ENCODE measurements at places on chromosomes 1 and 21.

- no peak for DNase-seq
Observed at GRCh38 chr1:207605444-207606361, 39.2 kb upstream of the CR1L start.

GRCh38 chr1:110872366-110872744 is 593 bp upstream of the CD53 start:
- DNase-seq, result no peak

GRCh38 chr1:219492717-219493116 is 120.2 kb downstream of the ZC3H11B start:
- no peak for DNase-seq

DNA sequence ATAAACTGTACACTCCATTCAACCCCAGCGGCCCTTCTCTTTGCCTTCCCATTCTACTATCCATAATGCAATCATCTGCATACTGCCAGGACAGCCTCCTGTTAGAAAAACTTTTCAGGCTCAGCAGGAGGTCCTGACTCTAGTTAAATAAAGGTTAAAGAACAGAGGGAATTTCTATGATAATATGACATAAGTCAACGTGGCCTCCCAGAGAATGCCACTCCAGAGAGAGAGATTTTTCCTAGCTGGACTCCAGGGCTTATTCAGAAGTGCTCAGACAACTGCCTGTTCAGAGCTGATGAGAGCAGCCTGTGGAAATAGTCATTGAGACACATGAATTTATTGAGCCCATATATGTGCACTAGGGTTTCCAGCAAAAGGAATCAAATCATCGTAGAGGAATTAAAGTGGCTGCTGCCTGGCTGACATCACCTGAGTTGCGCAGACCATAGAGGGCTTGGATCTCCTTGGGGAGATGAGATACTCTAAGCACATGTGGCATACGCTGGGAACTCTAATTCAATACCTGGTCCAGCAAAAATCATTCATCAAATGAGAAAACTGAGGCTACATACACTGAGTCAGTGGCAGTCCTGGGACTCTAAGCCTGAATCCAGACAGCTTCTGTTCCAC is 736.2 kb downstream of the PTPRU start:
- no peak for DNase-seq

GRCh38 chr1:90919900-90920299 is 101.9 kb downstream of the ZNF644 start:
- DNase-seq, result no peak

Measured in NCI-H524 (cell line).